Fibroblast of skin of left quadriceps (primary cell): ENCODE measurements at places on chromosomes 1 and 21.

DNA sequence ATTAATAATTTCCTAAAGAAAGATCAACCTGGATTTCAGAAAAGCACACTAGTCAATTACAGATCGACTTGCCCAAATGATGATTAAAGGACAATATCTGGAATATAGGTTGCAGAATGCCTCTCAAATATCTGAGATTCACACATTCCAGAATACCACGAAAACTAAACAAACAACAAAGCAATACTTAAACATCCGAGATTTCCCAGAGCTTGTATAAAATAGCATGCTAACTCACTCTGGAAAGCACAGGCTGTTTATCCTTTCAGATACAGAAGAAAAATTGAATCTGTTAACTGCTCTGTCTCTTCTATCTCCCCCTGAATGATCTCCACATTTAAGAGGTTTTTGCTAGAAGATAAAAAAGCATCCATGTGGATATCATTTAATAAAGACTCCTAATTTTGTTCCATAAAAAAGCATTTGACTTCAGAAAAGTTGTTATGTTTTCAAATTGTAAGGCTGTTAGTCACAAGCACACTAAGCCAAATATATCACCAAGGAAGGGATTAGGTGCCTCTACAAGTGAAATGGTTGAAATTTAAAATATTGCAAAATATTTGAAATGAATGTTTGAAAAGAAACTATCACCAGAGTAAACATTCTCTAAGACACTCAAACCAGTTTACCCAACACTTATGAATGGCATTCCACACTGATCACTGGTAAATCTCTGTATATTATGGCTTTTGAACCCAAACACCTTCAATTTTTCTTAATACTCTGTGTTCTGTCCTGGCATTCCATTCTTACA, 865.1 kb upstream of the ADAMTS5 start:
- DNase-seq: peak; percentile 10

GRCh38 chr21:29350246-29350779, 51.6 kb downstream of the BACH1 start:
- no peak for DNase-seq

DNA sequence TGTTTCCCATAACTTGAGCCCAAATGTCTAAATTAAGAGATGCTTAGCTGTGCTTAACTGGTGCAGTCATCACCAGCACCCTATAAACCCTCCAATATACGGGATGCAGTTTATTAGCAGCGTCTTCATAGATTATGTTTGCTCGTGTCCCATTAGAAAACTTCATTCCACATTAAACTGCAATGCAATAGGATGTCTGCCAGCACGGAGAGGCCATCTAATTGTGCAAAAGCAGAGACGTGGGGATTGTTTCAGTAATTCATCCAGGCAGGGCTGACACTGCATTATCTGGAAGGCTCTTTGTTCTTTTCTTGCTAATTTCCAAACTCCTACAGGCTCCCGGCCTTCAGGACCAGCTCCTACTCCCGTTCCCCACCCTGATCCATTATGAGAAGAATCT, 89.5 kb downstream of the CSMD2 start:
- no peak for DNase-seq

- DNase-seq: no peak
Observed at GRCh38 chr21:39559511-39559910, 53.2 kb upstream of the B3GALT5 start.

GRCh38 chr1:155004352-155005075, 1.9 kb downstream of the ZBTB7B start:
- no peak for DNase-seq

GRCh38 chr1:227362039-227362438, 43.7 kb upstream of the CDC42BPA start:
- DNase-seq: no peak

DNA sequence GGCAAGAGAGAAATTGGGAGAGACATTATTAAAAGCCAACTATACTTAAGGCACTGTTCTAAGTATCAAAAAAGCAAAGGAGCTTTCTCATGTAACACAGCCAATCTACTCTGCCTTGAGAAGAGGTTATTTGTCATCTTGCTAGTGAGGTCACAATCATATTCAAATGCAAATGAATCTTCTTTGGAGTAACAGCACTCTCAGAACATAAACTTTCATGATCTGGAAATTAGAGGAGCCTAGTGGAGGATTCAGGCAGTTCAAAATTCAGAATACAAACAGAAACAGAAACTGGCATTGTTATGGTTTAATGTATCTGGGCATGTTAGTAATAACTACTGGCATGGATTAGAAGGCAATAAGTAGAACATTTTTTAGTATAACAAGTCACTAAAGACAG, 57.4 kb downstream of the ARID4B start:
- DNase-seq: no peak

DNA sequence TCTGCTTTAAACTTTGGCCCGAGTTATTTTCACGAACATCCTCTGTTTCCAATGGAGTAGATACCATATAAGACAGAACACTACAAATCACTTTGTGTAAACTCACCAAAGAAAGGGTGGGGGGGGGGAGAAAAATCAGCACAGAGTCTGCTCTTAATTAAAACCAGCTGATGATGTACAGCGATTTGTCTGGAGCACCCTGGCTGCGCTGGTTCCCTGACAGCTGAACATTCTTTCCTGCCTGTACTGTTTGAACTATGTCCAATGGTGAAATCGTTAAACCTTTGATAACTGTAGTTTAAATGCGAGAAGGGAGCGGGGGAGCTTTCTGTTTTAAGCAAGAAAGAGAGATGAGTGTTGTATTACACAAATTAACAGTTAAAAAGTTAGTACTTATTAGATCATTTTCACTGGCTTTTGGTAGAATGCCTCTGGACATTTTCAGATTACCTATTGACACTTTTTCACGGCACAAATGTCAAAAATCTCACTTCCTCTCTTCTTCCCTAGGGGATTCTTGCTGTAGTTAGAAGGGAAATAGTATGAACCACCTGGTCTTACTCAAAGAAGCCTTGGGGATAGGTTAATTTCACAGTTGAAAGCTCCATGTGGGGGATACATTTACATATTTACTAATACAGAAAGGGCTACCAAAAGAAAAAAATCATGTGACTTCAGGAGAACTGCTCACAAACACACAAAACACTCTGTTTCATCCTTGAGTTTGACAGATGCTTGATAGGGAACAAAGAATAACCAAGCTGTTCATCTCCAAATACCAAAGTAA, 140.2 kb upstream of the RUNX1 start:
- DNase-seq: peak; percentile 95

DNA sequence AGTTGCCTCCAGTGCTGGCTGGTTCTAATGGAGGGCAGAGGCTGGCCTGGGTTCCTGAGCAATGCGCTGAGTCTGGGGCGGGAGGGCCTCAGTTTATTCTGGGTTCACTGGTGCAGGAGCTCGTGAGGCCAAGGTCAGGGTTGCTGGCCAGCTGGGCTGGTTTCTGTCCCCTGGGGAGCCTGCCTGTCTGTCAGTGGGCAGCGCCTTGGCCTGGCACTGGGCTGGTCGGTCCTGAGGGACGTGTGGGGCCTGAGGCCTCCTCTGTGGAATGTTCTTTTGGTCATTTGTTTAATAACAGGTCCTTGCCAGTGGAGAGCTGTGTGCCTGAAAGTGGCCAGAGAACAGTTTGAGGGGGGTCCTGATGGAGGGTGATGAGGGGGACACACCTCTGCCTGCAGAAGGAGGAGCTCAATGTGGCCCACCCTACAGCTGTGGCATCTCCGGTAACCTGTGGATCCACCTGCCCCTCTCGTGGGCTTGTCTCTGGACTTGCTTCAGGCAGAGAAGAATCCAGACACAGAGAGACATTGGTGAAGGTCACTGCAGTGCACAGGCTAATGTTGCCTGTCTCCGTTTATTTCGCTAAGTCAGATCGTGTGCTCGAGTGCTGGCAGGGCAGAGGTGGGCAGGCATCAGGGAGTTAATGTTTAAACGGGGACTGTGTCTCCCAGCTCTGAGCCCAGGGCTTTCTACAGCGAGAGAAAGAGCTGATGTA, 34.6 kb downstream of the COQ8A start:
- no peak for DNase-seq

DNA sequence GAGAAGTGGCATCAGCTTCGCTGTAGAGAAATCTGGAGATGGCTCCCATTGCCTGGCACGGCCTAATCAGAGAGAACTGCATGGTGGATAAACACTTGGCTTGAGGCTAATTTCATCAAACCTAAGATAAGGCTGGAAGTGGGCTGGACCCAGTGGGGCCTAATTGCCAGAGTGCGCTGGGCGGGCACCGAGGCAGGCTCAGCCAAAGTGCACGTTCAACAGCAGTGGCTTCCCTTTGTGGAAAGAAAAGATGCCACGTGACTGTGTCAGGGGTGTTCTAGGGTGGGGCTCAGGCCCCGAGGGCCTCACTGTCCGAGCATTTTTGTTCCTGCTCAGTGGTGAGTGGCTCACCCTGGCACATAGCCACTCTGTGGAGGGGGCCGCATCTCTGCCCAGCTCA, 5.8 kb downstream of the PLCH2 start:
- no peak for DNase-seq

DNA sequence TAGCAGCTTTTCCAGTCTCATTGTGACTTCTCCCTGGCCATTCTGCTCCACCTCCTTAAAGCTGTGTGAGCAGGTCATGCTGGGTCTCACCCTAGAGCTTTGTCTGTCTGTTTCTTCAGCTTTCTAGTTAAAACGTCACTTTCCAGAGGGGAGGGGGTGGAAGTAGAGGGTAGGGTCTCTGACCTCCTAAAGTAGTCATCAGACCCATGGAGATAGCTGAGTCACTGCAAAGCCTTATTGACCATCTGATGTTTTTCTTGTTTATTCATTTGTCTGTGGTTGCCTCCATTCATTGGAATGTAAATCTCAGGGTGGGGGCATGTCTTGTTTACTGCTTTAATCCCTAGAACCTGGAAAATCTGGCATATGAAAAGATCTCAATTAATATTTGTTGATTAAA, 52.7 kb downstream of the ELF3 start:
- no peak for DNase-seq

DNA sequence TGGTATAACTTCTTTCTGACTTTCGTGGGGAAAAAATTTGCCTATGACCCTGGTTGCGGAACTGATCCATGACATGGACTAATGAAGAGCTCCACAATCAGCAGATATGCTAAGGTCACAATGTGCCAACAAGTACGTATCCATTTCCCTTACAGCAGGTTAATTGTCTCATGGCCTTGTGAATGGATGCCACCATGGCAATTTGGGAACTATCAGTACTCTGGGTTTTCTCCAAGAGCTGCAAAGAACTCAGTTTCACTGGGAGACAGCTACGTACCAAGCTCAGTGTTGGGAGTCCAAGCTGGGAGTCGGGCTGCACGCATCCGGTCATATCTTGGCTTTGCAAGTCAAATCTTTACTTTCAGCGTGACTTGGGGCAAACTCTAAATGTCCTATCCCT, 64.8 kb downstream of the TIAM1 start:
- no peak for DNase-seq

- peak; percentile 0 for DNase-seq
Observed at GRCh38 chr21:18951271-18952038, 547.9 kb upstream of the TMPRSS15 start.

DNA sequence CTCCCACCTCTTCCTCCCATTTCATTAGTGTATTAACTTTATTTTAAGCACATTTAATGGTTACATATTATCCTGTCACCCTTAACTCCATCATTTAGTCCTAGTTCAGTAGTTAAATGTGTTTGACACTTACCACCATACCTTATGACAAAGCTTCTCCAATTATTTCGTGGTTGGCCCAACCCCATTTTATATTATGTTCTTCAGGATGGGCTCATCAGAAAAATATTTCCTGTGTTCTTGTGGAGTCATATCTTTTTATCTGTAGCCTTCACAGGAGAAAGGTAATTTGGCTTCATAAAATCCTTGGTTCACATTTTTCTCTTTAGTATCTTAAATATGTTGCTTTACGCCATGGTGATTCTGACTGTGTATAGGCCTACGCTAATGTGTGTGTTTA, 142.3 kb upstream of the COL6A1 start:
- no peak for DNase-seq

GRCh38 chr1:233791721-233792120, 112.8 kb upstream of the SLC35F3 start:
- no peak for DNase-seq

DNA sequence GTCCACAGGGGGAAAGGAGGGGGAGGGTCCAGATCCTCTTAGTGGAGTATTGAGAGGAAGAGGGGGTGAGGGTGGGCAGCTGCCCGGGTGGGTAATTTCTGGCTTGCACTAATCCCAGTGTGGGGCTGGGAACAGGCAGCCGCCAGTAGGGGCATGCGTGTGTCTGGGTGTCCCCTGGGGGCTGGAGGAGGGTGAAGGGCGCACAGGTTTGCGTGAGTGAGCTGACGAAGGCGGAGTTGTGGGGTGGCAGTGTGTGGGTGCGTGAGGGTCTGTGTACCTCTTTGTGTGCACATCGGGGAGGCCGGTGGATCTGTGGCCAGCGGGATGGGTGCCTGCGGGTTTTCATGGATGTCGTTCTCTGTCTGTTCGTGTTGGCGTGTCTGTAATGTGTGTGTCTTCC, 97.3 kb downstream of the PAX7 start:
- no peak for DNase-seq

GRCh38 chr1:67261680-67262079, 46.0 kb upstream of the IL12RB2 start:
- DNase-seq: no peak

GRCh38 chr21:15480160-15480559, 249.6 kb upstream of the USP25 start:
- DNase-seq: no peak

DNA sequence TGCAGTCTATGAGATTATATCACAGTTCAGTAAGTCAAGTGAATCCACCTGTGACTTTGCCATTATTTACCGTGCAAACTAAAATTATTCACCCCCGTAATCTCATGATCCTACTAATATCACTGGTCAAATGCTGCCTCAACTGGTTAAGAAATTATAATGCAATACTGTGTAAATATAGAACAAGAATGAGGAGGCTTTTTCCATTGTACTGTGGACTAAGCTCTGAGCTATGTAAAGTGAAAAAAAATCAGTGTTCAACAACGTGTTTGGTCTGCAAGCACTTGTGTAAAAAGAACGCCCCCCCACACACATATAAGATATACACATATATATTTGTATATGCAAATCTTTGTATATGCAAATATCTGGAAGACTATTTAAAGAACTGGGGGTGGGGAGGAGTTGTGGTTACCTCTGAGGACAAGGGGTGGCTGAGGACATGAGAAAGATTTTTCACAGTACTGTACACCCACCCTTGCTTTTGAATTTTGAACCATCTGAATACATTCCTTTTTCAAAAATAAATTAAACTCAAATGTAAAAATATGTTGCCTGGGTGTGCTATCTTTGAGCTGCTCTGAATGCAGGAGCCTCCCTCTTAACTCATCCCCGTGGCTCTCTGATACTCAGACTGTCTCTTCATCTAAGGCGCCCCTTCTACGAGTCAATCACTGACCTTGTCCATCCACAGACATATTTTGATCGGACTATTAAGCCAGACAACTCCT, 57.0 kb downstream of the PTP4A2 start:
- no peak for DNase-seq

DNA sequence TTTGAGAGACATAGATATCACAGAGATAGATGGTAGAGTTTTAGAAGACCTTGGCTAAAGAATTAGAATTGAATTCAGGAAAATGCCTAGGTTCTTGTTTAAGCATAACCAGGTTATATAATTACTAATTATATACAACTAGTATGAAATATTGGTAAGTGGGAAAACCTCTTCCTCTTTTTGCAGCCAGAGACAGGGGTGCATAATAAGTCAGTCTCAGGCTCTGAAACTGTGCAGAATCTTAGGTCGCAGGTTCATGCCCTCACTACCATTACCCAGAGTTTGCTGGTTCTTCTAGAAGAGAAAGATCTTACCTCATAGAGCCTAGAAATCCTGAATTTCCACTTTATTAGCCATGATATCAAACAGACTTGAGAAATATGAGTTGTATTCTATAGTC, 183.3 kb downstream of the NEK7 start:
- DNase-seq: no peak
